Psoas muscle (tissue), 8 donors: ENCODE measurements at places on chromosomes 6 and 20. TPM values are rescaled to one million over a fixed set of nuclear protein-coding genes. Genes with fewer than 3 reads are reported as not detected.

The SPEF1 gene
- total RNA-seq: 0.13 TPM

DNA sequence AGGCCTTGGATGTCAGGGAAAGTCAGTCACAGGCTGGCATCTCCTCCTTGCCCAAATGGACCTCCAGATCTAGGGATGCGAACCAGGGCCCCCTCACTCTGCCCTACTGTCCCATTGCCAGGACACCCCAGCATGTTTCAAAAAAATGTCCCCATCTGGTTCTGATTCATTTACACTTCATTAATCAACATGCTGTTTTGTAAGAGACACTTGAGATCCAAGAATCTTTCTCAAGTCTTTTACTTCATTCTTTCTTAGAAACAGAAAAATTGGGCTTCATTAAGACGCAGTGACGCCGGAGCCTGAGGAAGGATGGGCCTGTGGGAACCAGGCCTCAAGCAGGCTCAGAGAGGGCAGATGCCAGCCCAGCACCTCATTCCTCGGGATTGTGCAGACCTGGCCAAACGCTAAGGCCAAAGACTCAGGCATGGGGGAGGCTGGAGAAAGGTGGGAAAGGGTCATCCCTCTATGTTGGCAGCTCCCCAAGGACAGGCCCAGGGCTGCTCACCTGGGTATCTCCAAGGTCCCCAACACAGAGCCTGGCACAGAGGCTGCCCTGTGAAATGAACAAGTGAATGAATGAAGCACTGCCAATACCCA is 3.8 kb downstream of the RSPO4 start:
- DNase-seq: no peak

- DNase-seq: no peak
Measured at GRCh38 chr6:4404415-4404814, 269.0 kb upstream of the ECI2 start.

DNA sequence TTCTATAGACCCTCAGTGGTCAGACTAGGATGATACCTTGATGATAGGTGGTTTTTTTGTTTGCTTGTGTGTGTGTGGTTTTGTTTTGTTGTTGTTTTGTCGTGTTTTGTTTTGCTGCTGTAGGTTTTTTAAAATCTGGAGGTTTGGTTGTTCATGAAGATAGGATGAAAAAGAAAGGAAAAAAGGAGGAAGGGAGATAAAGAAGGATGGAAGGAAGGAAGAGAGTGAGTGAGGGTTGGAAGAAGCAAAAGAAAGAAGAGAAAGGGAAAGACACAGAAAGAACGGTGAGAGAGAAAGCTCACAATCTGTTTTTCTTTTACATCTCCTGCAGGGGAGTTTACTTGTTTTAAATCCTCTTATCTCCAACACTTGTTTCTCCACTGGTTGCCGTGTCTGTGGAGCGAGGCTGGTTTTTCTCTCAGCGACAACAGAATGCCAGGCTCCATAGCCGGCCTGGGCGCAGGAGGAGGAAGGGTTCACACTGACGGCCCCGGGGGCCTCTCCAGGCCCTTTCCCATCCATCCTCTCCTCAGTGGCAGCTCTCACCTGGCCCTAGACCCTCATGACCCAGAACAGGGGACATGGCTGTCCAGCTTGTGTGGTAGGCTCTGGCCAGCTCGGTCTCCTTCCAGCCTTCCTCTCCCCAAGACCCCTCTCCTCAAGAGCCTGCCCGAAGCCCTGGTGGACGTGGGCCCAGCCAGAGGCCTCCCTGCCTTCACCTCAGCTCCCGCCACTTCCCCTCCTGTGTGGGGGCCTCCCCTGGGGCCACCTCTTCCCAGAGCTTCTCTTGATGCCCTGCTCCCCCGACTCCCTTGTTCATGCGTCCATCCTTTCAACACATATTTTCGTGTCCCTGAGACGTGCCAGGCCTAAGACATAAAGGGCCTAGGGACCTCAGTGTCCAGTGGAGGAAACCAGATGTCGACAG is 168.4 kb downstream of the VEGFA start:
- DNase-seq: no peak

GRCh38 chr6:331622-332521 is 39.6 kb downstream of the DUSP22 start:
- DNase-seq: peak; percentile 47

- DNase-seq: no peak
Measured at GRCh38 chr6:107069631-107070548, 41.9 kb downstream of the MTRES1 start.

The ABHD16B gene
- total RNA-seq: not detected

DNA sequence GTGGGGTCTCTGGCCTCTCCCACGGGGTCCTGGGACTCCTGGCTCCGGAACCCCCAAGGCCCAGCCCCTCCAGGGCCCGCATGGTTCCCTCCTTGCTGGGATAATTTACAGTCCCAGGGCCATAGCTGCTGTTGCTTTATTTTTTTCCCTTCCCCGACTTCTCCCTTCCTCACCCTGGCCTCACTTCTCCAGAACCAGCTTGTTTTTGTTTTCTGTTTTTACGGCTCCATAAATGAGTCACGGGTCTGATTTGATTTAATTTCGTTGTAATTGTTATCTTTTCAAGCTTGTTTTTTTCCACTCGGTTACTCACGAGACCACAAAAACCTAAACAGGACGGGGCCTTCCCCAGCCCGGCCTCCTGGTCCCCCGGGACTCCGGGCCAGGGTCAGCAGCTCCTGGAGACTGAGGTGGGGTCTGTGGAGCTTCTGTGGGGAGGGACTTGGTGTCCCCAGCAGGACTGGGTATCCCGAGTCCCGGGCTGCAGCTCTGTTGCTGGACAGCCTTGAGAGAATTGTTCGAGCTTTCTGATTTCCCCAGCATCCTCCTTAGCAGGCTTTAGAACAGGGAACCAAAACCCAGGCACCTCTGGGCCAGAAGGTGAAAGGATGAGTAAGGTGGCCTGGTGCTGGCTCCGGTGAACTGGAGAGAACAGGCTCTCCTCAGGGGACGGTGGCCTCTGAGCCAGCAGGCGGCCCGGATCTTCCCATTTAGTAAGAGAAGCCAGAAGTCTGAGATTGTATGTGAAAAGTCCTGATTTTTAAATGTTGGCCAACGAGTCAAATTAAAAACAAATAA is 94.9 kb downstream of the CEBPB start:
- DNase-seq: peak; percentile 49

The SEL1L2 gene
- total RNA-seq: 1.2 TPM

DNA sequence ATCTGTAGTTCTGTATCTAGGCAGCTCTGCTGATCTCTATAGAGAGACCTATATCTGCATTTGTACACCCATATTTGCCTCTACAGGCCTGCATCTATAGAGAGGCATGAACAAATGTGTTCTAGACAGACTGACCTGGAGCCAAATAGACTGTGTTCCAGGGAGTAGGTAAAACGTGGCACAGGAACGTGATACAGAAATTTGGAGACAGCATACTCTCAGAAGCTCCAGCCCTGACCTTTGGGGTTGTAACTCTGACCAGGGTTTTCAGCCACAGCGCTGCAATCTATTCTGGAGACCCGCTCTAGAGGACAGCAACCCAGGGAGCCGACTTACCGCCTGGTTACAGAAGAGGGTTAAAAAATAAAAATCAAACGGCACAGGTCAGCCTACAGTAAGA is 983 bp downstream of the RBBP9 start:
- DNase-seq: no peak

- DNase-seq: no peak
Measured at GRCh38 chr6:51841626-51842025, 245.8 kb downstream of the PKHD1 start.

GRCh38 chr20:29742699-29743100 is 1514.8 kb upstream of the DEFB115 start:
- no peak for DNase-seq

DNA sequence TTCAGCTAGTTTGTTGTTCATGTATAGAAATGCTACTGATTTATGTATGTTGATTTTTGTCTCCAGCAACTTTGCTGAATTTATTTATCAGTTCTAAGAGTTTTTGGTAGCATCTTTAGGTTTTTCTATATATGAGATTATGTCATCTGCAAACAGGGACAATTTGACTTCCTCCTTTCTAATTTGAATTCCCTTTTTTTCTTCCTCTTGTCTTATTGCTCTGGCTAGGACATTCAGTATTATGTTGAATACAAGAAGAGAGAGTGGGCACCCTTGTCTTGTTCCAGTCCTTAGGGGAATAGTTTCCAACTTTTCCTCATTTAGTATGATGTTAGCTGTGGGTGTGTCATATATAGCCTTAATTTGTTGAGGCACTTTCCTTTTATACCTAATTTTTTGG is 58.2 kb downstream of the CDH26 start:
- DNase-seq: no peak

- DNase-seq: no peak
Measured at GRCh38 chr20:57570920-57571319, 10.0 kb downstream of the PCK1 start.

DNA sequence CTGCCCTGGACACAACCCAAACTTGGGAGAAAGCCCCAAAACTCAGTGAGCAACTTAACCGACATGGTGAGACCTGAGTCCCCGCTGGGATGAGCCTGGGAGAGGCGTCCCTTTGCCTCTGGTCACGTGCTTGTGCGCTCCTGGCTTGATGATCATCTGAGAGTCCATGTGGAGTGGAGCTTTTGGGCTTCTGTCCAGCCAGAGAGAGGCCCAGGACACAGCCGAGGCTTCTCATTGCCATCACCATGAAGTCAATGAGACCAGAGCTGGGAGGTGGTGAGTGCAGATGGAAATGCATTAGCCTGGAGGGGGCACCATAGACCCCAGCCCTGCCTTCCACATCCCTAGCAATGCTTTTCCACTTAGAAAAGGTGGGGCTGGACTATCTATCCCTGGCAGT is 250.0 kb downstream of the SLC24A3 start:
- DNase-seq: no peak

GRCh38 chr20:51156041-51156982 is 133.4 kb upstream of the KCNG1 start:
- DNase-seq: no peak

DNA sequence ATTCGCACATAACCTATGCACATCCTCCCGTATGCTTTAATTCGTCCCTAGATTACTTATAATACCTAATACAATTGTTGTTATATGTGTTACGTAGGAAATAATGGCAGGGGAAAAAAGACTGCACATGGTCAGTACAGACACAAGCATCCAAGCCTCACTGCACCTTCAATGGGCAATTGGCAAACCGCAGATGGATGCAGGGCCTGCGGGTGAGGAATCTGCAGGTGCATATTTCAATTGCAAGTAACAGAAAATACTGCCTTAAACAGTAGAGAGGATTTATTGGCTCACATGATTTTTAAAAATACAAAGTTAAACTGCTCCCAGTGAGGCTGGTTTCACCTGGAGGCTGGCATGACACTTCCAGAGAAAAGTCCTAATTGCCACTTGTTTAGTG is 142.1 kb upstream of the MLN start:
- no peak for DNase-seq

The PBOV1 gene
- total RNA-seq: not detected

The TINAG gene
- total RNA-seq: 0.27 TPM

The RSPH4A gene
- 0.21 TPM for total RNA-seq

- no peak for DNase-seq
Measured at GRCh38 chr6:7747901-7748504, 22.1 kb downstream of the BMP6 start.

GRCh38 chr20:62460678-62461077 is 15.1 kb downstream of the GATA5 start:
- DNase-seq: no peak

The ALDH8A1 gene
- total RNA-seq: not detected

- DNase-seq: peak; percentile 92
Measured at GRCh38 chr20:50190251-50191064, at the start of gene CEBPB. Gene CEBPB, plus strand, starts transcription at chr20:50190830. Its CDS starts 204 bp downstream, at chr20:50191034.

- DNase-seq: no peak
Measured at GRCh38 chr6:13788820-13789219, 25.5 kb downstream of the MCUR1 start.

GRCh38 chr20:8077137-8077466 is 55.0 kb upstream of the PLCB1 start:
- no peak for DNase-seq

The CAP2 gene
- total RNA-seq: 390 TPM

- DNase-seq: no peak
Measured at GRCh38 chr20:53829724-53830521, 236.3 kb upstream of the ZNF217 start.

DNA sequence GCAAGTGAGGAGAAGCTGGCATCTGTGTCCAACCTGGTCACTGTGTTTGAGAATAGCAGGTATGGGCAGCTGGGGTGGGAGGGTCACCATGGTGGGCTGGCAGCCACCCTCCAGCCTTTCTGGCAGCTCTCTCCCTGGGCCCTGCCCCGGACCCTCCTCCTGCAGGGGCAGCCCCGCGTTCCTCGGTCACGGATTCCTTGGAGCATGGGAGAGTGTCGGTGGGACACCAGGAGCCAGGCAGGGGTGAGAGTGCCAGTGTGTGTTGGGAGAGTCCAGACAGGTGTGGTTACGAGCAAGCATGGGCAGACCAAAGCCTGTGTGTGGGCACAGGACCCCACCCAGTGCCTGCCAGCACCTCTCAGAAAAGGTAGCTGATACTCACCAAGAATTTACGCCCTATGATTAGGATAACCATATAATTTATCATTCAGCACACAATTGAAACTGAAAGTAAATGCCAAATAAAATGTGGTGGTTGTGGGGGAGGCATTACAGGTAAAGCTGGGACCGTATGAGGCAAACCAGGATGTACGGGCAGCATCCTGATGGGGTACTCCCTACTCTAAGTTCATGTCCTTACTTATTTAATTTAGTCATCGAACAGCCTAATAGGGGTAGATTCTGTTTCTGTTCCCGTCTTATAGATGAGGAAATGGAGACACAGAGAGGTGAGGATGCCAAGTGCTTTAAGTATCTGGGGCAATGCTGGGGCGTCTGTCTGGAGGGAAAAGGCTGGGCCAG is 542 bp downstream of the FGD2 start:
- no peak for DNase-seq

- no peak for DNase-seq
Measured at GRCh38 chr6:150063640-150064039, 5.3 kb downstream of the ULBP3 start.

- DNase-seq: no peak
Measured at GRCh38 chr6:72219536-72219935, 333.2 kb downstream of the RIMS1 start.

The MYCT1 gene
- 6.8 TPM for total RNA-seq

The LY6G6D gene
- total RNA-seq: not detected

The DAAM2 gene
- total RNA-seq: 67.1 TPM

GRCh38 chr20:16143596-16143995 is 429.7 kb downstream of the KIF16B start:
- no peak for DNase-seq

DNA sequence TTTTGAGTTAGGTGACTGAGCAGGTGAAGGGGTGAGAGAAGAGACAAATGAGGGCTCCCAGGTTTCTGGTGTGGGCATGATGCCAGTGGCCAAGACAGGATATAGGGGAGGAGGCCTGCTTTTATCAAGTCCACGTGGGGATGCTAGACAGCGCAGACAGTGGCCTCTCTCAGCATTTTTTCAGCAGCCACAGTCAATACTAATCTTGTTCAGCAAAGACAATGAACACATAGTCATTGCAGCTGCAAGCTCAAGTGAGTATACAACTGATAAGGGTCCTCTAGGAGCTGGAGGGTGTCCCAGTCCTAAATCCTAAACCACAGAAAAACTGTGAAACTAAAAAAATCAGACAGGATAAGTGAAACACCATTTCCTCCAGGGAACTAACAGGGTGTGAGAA is 48.6 kb downstream of the UQCC1 start:
- no peak for DNase-seq

The BPIFB1 gene
- total RNA-seq: not detected

- DNase-seq: no peak
Measured at GRCh38 chr6:110703010-110703905, 112.0 kb downstream of the CDK19 start.

The CTCFL gene
- not detected for total RNA-seq
